Stimulated activated CD4-positive, alpha-beta T cell treated with anti-CD3 and anti-CD28 coated beads, Interleukin-1b, Interleukin-23, amount 100 ng/mL, for 24 hours (primary cell): ENCODE measurements at places on chromosomes 4 and X.
A peak's percentile ranks its signal among the peaks of the same experiment; 100 is the strongest.

GRCh38 chr4:116070283-116070682 lies 956.9 kb upstream of the NDST4 start:
- no peak for DNase-seq

- DNase-seq, result no peak
These were observed 954.3 kb downstream of the PCDH7 start for GRCh38 chr4:31674313-31674947.

DNA sequence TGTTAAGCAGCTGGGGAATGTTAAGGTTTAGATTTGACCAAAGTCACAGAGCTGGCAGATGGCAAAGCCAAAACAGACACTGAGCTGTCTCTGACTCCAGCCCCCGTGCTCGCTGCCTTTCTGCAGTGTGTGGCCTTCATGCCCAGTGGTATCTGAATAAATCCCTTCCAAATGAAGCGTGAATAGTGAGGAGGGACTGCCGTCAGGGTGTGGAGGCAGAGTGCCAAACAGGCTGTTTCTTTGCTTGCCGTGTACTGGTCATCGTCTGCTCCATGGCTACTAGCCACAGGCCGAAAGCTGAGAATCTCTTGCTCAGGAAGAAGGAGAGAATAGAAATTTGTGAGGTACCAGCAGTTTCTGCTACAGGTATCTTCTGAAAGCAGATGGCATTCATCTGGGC lies 19.7 kb downstream of the PRIMPOL start:
- no peak for DNase-seq

DNA sequence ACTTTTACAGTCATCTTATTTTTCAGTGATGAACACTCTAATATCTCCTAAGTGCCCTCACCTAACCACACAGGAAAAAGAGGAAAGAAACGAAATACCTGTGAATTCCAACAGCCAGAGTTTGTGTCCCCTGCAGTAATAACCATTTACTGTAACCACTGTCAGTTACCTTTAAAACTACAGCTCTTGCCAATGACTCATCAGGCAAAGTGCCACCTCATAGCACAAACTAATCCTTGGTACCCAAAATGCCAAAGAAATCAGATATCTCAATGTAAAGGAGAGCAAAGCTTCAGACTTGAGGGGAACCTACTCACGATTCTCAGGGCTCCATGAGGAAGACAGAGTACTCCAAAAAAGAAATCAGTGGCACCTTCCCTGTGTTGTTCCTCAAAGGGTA lies 146.5 kb downstream of the NDST3 start:
- DNase-seq, result no peak

DNA sequence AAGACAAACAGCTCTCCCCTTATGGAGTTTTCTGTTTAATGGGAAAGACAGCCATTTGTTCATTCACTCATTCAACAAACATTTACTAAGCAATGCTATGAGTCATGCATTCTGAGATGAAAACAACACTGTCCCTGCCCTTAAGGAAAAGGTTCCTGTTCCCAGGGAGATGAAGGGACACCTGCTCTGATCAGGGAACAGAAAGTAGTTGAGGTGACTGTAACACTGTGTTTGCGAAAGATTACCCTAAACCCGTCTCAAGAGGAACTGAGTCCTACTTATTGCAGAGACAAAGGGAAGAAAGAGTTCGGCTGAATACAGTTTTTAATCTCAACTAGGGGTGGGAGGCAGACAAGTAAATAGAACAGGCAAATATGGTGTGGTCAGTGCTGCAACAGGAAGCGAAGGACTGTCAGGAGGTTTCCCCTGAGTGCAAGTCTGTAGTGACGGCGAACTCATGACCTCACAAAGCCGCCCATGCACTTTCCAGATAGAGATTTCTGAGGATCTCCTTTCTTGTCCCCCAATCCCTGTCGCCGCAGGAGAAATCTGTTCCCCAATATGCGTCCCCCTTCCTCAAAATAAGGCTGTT lies 712 bp downstream of the STX18 start:
- peak; percentile 13 for DNase-seq

DNA sequence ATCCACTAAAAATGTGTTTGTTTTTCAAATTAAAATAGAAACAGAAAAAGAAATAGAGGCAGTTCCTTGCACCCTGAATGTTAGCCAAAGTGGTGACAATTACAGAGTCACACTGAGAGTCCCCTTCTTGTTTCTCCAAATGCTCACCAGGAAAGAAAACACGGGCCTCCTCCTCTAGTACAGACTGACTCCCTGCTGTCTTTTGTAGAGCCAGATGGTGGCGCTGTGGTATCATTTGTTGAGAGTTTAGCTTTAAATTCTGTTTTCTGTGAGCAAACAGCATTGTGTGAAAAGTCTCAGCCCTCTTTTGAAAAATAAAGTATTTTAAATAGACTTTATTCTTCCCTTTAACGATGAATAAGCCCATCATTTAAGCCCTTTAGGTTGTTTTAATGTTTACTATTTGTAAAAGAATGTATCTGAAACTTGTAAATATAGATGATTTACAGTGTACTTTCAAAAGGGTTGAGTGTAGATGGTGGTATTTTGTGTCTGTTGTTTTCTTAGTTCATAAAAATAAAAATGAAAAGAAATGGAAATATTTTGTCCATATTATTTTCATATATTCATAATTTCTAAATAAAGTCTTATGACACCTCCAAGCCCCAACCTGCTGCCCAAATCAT lies 36.9 kb upstream of the ATOH1 start:
- no peak for DNase-seq

DNA sequence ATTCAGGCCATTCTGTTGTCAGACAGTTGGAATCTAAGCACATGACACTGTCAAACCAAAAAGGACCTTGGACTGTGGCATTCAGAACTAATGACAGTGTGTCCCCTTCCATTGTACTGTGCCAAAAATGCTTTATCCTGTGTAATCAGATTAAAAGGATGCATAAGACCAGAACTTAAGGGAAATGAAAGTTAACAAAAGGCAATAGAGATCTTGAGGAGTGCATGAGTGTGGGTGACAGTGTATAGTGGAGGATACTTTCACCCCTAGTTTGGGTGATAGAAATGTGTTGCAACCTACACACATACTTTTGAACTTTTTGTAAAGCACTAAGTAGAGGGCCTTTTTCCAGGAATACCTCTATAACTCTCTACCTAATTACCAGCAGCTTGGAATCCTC lies 4.5 kb downstream of the CYSLTR1 start:
- DNase-seq, result no peak

- DNase-seq, result no peak
These were observed 44.5 kb downstream of the BRWD3 start for GRCh38 chrX:80765220-80765625.

DNA sequence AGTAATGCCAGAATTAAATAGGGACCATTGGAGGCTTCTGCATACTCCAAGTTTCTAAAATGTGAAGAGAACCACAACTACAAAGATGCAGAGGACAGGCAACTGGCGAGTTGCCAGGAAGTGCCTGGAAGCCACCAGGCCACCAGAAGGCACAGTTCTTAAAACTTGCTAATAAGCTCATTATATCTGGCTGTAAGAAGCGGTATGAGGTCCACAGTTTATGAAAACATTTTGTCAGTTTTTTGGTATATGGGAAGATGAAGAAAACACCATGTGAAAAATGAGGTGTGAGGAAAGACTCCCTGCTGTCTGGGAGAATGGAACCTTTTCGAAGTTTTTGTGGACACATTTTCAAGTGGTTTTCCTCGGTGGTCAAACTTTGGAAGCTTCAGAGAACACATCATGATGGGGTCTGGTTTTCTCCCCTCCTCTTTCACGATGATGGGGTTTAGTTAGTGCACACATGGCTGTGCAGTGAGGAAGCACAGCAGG lies 202.7 kb downstream of the NR3C2 start:
- DNase-seq, result no peak

GRCh38 chr4:36123906-36124305 lies 120.4 kb downstream of the ARAP2 start:
- DNase-seq, result no peak

- DNase-seq, result no peak
These were observed 113.8 kb upstream of the STIM2 start for GRCh38 chr4:26746802-26747213.

DNA sequence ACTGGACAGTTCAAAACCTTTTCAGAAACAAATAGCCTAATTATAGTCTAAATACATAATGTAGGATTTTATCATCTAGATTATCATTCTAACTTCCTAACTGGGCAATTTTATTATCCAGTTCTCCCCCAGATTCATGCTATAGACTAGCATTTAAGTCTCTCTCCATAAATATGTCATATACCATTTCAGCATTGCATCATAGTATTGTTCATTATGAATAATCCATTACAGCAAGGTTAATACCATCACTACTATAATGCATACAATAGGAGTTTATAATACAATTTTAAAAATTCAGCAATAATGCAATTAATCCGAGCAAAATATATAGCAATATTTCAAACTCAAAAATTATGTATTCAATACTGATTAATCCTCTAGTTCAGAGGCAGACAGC lies 77.4 kb downstream of the PDGFC start:
- DNase-seq, result no peak

DNA sequence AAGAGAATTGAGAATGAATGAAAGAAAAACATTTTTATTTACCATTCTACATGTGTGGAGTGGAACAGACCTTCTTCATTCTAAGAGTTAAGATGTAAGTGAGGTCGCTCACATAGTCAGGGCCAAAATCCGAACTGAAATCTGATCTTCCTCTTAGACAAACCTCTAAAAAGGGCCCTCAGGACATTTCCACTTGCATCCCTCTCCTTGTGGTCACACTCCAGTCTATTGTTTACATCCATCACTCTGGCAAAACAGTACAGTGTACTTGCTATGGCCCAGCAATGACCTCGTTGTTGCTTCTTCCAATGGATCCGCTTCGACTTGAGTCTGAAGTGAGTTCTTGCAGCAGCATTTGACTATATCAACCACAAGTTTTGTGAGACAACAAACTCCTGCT lies 54.2 kb downstream of the MOSPD2 start:
- no peak for DNase-seq

DNA sequence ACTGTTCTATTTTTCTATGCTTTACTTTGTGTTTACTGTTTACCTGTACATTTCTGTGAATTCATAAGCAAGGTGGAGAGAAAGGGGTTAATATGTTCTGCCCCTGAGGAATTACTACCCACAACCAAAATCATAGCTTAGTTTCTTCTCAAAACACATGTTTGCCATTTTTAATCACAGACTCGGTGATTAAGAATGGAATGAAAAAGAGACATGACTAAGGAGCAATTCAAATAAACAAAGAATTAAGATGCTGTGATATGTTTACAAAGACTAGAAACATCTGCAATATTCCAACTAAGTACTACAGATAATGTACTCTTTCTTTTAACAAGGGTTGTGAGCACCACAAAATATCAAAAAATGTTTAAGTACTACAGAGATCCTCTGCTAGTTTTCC lies 11.7 kb upstream of the FAT4 start:
- DNase-seq, result no peak

- no peak for DNase-seq
These were observed 25.1 kb downstream of the PIR start for GRCh38 chrX:15468036-15468435.

DNA sequence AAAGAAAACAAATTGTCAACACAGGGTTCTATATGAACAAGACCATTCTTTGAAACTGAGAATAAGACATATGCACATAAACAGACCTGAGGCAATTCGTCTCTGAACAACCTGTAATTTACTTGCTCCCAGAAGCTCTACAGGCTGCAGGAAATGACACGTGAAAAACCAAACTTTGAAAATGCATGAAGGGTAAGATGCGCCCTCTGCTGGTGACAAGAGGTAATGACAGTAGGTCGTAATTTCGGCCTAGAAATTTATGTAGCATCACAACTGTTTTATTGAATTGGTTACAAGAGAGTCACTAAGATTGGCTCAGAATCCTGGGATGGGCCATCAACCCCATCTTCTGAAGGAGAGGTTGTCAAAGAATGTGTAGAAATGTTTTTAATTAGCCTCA lies 276.5 kb downstream of the PPP4R3C start:
- DNase-seq, result no peak

GRCh38 chrX:46737462-46737861 lies 21.5 kb downstream of the SLC9A7 start:
- no peak for DNase-seq

- no peak for DNase-seq
These were observed 12.9 kb downstream of the DCTD start for GRCh38 chr4:182904211-182904761.

DNA sequence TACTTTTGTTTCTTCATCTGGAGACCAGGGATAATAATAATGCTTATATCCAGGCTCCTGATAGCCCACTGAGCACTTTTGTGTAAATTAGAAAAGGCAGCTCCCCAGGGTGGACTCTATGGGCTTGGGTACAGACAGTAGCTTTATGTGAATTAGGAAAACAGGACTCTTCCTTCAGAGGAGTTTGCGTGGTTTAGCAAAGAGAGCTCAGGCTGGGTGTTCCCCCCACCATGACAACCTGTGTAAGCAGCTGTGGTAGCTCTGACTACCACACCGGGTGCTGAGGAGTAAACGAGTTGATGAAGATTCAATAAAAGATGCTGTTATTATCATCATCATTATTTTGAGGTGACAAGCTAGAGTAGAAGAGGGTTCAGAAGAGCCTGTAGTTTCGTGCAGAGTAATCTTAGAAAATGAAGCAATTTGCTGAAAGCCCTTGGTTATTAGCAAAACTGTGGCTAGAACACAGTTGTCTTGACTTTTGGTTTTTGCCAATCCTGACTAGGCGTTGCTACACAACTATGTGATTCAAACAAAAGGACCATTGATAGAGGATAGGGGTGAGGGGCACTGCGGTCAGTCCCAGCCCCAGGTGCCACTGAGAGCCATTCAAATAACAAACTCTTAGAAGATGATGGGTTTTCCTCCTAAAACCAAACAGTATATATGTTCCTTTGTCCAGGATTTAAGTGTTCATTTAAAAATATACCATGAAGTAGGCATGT lies 60.6 kb upstream of the LIMCH1 start:
- DNase-seq, result no peak

GRCh38 chr4:41189076-41189475 lies 25.3 kb downstream of the APBB2 start:
- DNase-seq, result no peak

GRCh38 chrX:41655631-41656030 lies 33.1 kb upstream of the GPR34 start:
- no peak for DNase-seq

DNA sequence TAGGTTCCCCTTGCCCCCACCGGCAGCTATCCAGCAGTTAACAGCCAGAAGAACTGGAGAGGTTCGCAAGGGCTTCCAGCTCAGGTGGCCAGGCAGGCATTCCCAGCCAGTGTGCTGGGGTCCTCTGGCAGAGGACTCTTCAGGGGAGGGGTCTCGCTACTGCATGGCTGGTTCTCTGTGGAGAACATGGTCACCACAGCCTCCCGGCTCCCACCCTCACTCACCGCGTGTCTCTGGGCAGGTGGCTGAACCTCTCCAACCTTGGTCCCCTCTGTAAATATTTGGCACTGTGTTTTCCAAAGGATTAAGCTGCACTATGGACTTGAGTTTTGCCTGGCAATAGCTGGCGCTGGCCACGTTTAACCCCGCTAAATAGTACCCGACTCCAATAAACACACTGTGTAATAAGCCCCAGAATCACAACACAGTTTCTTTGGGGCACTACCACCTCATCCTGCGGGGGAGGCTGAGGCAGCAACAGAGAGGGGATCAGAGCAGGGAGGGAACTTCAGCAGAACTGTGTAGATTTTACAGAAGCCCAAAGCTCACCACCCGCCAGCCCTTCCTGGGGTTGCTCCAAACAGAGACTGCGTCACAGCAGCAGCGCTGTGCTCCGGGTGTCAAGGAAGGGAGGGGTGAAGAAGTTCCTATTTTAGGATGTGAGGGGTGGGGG lies 15.2 kb downstream of the BCOR start:
- no peak for DNase-seq
